ENCODE measurements at places on chromosomes 5 and 9.

DNA sequence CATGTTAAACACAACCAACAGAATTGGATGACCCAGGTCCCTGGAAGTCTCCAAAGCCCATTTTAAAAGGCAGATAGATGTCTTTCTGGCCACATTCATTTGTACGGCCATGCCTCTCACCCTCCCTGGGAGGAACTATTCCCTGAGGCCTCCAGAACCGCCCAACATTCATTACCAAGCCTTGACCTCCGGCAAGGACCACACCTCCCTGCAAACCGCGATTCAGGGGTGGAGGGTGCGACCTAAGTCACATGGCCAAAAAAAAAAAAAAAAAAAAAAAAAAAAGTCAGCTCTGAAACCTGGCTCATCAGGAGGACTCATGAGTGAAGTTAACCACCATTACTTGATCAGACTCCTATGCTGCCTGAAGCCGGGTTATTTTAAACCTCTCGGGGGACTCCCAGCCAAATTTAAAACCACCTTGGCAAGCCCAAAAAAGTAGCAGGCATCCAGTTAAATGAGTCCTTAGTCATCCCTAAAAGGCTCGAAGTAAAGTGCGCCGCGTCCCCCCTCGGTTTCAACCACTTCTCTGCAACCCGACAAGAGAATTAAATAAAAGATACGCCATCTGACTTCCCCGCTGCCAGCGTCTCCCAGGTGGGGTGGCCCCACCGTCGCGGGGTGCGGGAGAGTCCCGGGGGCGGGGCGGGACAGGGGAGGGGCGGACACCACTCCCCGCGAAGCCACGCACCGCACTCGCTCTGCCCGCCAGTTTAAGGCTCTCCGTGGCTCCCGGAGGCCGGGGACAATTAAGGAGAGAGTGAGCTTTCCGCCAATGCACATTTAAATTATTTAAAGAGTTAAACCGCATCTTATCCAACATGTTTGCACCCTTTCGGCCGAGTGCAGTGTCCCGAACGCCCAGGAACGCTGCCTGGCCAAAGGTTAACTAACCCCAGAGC is 2.3 kb downstream of the KLF9 start:
- peak; percentile 54 for DNase-seq

DNA sequence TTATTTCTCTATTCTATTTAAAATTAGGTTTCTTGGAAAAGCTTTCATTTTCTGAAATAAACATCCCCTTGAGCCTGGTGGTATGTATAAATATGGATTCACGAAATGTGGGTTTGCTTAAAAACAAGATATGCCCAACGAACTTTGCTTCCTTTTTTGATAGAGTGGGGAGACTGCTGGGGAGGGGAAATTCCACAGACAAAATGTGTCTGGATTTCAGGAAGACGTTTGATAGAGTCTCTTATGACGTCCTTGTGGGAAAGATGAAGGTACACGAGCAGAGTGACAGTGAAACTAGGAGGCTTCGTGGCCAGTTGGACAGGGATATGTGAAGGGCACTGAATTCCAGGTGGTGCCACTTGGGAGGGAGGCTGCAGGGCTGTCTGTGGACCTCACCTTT is 84.5 kb upstream of the RPS23 start:
- DNase-seq, result no peak

- no peak for DNase-seq
Measured at GRCh38 chr5:111454198-111454622, 58.1 kb downstream of the STARD4 start.

DNA sequence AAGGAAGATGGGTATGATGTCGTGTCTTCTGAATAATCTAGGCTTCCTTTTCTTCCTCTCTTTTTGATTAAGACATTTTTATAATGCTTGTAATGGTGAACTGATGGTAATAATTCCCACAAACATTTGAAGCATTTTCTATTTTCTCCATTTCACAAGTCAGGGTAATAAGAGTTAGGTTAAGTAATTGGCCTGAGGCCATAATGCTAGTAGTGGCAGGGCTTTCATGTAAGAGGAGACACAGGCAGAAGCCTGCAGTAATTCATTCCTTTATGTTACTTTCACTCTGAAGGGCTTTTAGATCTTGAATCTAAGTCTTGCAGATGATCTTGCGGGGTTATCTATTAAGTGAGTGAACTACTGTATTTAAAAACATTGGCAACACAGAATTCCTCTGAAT is 374.9 kb downstream of the MAT2B start:
- no peak for DNase-seq

DNA sequence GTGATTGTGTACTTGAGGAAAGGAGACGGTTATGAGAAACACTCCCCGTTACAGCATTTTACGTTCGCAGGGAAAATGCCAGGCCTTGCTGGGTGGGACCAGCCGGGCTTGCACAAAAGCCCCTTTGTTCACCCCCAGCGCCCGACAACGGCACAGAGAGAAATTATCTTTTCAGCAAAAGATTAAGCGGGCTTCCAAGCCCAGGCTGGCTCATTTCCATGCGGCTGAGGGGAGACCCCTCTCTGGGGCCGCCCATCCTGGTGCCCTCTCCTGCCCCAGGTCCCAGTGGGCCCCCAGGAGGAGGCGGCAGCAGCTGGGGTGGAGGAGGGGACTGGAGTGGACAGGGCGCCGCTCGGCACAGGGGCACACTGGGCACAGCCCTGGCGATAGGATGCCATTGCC is 50.8 kb upstream of the NOTCH1 start:
- no peak for DNase-seq

DNA sequence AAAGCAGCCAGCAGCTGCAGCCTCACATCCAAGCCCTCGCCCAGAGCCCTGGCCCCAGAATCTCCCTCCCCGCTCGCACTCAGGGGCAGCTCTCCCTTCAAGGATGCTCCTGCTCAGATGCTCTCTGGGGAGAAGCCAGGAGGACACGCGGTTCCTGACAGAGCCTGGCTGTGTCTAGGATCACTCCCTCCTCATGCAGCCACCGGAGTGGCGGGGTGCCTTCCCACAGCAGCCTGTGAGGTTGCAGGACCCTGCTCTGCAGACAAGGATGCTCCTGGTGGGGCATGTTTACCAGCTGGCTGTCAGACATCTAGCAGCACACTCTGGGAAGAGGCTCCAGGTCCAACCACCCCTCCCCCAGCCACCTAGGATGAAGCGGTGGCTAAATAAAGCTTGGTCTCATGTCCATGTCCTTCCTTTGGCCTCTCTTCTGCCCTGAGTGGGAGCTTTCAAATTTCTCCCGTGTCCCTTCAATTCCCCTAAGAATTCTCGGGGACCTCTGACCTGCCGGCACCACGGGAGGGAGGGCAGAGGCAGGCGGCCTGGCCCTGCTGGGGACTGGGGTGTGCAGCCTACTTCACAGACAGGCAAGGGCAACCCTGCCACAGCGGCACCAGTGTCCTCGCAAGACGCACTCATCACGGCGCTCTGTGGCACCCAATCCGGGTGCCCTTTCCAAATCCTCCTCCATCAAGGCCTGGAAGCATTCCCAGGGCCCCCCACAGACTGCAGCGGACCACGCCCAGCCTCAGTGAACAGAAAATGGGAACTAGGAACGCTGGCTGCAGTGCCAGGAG is 88.3 kb upstream of the SARDH start:
- DNase-seq, result no peak

- DNase-seq, result peak; percentile 93
Measured at GRCh38 chr5:143008809-143009521, 238.8 kb downstream of the ARHGAP26 start.

- no peak for DNase-seq
Measured at GRCh38 chr9:121926351-121926801, 166.7 kb downstream of the TTLL11 start.

- DNase-seq, result peak; percentile 53
Measured at GRCh38 chr9:32581512-32582143, 8.7 kb upstream of the NDUFB6 start.

GRCh38 chr5:113213551-113214425 is 221.0 kb downstream of the TSSK1B start:
- DNase-seq, result no peak

DNA sequence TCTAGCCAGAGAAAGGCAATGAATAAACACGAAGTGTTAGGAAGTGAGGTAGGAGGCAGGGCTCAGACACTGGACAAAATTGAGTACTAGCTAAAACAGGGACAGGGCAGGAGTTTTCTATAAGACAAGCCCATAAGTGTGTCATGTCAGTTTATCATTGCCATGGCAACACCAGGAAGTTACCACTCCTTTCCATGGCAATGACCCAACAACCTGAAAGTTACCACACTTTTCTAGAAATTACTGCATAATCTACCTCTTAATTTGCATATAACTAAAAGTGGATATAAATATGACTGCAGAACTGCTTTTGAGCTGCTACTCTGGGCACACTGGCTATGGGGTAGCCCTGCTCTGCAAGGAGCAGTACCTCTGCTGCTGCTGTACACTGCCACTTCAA is 442.5 kb upstream of the COX7C start:
- no peak for DNase-seq

- no peak for DNase-seq
Measured at GRCh38 chr9:83304686-83305085, 233.5 kb downstream of the FRMD3 start.

- DNase-seq, result no peak
Measured at GRCh38 chr9:127724012-127724411, 8.1 kb downstream of the TTC16 start.

DNA sequence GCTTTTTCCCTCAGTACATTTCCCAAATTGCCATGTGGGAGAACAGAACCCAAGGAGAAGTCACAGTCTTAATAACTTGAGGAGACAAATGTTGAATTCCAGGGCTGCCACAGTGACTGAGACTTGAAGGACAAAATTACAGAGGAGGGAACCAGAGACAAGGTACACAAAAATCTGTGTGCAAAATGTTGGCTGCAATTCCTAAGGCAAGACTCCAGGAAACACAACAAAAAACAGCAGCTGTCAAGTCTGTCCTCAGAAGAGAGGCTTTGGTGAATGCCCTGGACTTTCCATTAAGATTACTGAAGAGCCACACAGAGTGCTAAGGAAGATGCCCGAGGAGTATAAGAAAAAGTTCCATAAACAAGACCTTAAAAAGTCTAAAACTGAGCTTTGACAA is 21.1 kb downstream of the AP3B1 start:
- no peak for DNase-seq

DNA sequence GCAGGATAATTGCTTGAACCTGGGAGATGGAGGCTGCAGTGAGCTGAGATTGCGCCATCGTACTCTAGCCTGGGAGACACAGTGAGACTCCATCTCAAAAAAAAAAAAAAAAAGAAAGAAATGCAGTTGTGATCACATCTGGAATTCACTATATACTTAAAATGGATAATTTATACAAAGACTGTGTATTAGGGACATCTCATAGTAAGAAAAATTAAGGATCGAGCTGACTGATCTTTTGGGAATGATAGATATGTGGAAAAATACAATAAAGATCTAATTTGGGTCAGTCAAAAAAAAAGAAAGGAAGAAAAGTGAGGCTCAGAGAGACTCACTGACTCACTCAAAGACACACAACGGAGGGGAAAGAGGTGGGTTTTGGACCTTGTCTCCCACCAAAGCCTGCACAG is 73.2 kb upstream of the STXBP1 start:
- DNase-seq, result no peak

GRCh38 chr5:159249158-159249557 is 13.9 kb upstream of the UBLCP1 start:
- DNase-seq, result no peak

DNA sequence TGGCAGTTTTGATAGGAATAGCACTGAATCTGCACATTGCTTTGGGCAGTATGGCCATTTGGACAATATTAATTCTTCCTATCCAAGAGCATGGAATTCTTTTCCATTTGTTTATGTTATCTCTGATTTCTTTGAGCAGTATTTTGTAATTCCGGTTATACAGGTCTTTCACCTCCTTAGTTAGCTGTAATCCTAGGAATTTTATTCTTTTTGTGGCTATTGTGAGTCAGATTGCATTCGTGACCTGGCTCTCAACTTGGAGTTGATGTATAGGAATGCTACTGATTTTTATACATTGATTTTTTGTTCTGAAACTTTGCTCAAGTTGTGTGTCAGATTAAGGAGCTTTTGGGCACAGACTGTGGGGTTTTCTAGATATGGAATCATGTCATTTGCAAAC is 24.0 kb downstream of the TMEM161B start:
- DNase-seq, result no peak

DNA sequence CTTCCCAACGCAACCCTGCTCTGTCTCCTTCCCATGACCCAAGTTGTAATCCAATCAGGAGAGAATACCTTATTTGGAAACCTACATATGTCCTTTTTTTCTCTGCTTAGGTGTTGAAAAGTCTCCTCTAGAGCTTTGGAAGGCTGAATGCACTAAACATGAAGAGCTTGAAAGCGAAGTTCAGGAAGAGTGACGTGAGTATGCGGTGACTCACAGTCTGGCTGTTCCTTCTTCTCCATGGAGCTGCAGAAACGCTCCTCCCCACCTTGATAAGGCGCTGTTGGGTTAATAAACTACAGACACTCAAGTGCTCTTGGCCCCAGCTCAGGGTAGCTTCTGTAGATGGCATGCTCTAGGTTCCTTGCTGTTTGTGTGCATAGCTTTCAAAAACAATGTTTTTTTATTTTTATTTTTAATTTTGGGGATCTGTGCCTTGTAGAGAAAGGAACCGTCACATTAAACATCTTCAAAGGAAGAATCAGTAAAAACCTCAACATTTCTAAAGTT is 30.7 kb downstream of the RAI14 start:
- no peak for DNase-seq

DNA sequence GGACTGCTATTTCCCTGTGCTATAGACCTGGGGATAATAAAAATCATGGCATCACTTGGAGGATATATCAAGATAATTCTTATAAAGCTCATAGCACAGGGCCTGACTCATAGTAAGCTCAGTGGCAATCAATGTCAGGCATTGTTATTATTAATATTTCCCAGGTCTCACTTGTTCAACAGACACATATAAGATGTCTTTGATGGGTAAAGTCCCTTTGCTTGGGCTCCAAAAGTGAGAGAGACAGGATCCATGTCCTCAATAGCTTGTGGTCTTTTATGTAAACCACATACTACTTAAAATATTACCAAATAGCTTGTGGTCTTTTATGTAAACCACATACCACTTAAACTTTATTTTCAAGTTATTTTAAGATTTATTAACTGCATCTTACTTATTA is 11.2 kb downstream of the SH3RF2 start:
- no peak for DNase-seq

DNA sequence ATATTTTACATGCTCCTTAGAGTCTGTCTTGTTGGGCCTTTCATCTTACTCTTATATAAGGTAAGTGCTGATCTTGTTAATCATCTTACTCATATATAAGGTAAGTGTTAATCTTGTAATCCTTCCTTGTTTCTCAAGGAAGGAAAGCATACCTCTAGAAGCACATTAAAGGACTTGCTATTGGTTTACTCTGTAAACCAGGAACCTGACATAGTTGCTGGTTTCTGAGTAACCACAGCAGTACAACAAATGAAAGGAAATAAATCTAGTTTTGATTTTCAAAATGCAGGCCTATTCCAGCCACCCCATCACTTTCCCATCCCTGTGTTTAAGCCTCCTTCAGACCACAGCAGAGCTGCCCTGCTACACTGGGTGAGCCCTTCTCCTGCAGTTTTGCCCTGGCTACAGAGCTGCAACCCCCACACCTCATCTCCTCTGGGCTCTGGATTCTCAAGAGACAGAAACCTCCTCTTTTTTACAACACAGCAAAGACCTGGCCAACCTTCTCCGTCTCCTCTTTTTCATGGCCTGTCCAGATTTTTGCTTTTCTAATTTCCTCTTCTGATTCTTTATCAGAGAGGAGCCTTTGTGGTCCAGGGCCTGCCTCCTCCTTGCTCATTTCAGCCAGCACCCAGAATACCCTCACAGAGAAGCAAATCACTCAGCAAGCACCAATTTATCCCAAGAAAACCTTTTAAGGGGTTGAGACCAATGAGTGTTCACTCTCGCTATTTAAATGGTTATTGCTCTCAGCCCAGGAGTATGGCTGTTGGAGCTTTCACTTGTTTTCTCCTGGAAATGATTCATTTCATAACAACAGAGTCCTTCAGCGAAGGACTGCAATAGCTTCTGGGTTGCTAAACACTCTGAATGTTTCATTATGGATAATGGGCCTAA is 103.2 kb downstream of the FSTL4 start:
- DNase-seq, result no peak
